HS-27A (cell line): ENCODE measurements at places on chromosomes 4 and X.

GRCh38 chr4:848307-848691 is 22.4 kb upstream of the CPLX1 start:
- no peak for DNase-seq

GRCh38 chr4:183175631-183176232 is 76.7 kb downstream of the WWC2 start:
- no peak for DNase-seq

DNA sequence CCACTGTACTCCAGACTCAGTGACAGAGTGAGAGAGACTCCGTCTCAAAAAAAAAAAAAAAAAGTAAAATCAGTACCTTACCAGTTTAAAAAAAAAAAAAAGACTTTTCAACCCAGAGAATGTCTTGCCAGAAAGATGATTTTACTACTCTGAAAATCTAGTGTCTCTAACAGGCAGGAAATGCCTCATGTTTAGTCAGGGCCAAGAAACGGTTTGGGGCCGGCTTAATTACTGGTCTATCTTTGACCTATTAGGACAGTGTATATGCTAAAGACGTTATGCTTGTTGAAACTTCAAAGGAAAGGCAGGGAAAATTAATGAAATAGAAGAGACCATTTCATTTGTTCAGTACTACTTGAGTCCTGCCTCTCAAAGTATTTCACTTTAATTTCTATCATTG is 9.9 kb downstream of the BEND4 start:
- DNase-seq, result no peak

DNA sequence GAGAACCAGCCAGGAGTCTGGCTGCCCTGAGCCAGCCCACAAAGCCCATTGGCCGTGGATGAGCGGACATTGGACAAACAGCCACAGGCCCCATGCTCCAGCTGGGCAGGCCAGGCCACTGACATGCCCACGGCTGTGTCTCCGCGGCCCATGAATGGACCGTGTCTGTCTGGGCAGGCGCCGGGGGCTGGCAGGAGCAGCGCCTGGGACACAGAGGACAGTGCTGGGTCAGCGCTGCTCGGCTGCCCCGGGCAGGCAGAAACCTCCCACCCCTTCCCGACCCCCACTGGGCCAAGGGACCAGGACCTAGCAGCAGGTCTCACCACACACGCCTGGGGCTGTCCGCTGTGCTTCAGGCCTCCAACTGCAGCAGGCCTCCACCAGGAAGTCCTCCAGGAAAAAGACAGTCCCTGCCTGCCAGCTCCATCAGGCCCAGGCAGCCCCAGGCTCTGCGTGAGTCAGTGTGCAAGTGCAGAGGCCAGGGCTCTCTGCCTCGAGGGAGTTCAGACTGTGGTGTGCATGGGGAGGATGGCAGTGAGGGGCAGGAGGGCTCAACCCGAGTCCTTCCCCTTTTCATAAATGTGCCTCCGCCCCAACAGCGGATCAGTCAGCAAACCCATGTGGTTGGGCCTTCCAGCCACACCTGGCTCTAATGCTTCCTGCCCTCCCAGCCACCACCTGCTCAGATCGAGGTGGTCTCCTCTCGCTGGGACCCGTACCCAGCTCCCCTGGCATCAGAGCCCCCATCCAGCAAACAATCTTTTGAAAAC is 17.2 kb upstream of the FGFR3 start:
- DNase-seq, result no peak

GRCh38 chrX:46294234-46294633 is 251.0 kb downstream of the ZNF674 start:
- no peak for DNase-seq
